Naive thymus-derived CD4-positive, alpha-beta T cell (primary cell): ENCODE measurements at places on chromosomes 3 and 15. TPM values are rescaled to one million over a fixed set of nuclear protein-coding genes. Genes with fewer than 3 reads are reported as not detected.

Gene WNT5A
- total RNA-seq: 0.36 TPM in 1 of 2 replicates, not detected in the other

Gene GRIP2
- not detected for total RNA-seq

Gene CYP19A1
- total RNA-seq: not detected

Gene ZNF620
- 5.5 and 6.4 TPM in 2 replicates for total RNA-seq

Gene IQCF5
- total RNA-seq: not detected

Gene CLDN16
- not detected in 2 replicates for total RNA-seq

DNA sequence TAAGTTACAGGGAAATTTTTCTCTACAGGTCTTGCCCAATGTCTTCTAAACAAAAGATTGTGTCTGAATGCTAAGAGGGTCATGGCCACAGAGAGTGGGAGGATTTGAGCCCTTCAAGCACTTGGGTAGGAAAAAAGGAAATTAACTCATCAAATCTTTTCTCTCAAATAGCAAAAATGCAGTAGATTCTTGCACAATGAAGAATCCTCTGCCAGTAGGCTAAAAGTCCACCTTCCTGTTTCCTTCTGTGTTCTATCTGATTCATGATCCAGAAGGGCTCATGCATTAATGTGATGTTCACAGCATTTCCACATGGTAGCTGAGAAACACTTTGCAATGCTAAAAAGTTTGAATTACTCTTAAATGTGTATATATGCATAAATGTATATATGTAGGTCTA lies 177.1 kb downstream of the CD47 start:
- no peak for DNase-seq

DNA sequence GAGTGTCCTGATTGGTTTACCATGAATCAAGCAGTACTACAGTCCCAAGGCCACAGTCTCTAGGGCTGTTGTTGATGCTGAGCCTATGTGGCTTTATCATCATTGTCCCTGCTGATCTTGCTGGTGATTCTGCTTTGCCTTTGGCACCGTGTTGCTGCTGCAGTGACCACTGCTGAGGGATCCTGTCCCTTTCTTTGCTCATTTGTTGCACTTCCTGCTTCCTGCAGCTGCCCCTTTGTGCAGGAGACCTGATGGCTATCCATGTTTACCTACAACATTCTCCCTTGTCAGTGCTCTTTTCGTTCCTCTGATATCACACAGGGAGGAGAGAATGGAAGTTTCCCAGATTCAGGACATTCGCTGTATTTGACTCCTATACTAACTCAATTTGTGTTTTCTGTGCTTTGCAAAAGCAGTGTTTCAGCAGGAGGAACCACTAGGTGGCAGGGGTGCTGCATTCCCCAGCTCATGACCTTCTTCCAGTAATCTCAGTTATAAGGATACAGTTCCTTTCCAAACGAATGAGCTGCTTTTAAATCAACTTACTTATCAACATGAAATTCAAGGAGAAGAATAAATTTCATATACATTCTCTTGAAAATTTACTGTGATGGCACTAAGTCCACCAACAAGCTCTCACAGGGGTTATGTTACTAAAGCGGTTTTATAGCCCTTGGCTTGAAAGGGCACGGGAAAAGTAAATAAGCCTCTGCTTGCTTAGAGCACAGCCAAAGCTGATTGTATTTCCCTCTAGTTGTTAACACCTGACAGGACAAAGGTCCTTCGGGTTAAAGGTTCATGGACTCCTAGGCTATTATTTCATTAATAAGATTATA lies 9.7 kb upstream of the THUMPD3 start:
- peak; percentile 57 for DNase-seq

- DNase-seq: no peak
Observed at GRCh38 chr3:45640091-45640507, 45.5 kb downstream of the LIMD1 start.

- no peak for DNase-seq
Observed at GRCh38 chr3:129694228-129694627, 87.8 kb upstream of the PLXND1 start.

DNA sequence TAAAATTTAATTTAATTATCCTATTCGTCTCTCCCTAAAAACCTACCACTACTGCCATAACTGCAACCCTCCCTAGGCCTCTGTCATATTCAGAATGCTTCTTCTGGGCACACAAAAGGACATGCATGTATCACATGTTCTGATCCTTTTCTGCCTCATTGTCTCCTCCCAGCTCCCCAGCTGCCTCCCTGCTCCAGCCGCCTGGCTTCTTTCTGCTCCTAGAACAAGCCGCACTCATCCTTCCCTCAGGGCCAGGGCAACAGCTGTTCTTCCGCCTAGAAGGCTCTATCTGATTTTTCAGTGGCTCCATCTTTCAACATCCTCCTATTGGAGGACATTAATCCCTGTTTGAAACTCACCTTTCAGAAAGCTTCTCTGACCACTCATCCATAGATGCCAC lies 38.6 kb downstream of the TMED3 start:
- no peak for DNase-seq

DNA sequence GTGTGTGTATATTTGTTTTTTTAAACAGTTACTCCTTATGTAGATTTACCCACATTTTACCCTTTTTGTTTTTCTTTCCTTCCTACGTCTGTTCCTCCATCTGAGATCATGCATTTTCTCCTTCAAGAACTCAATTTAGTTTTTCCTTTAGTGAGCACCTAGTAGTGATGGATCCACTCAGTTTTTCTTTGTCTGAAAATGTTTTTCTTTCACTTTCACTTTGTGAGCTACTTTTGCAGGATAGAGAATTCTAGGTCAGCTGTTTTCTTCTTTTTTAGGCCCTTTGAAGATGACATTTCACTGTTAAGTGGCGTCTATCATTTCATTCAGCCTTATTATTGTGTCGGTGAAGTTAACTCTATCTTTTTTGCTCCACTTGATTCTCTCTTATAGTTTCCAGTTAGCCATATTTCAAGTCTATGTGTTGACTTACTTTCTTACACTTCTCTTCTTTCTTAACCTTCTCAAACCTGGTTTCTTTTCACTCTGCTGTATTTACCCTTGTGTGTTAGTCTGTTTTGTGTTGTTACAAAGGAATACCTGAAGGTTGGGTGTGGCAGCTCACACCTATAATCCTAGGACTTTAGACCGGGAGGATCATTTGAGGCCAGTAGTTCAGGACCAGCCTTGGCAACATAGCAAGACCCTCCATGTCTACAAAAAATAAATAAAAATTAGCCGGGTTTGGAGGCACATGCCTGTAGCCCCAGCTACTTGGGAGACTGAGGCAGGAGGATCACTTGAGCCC lies 55.8 kb downstream of the PRKCI start:
- peak; percentile 22 for DNase-seq

GRCh38 chr15:92068121-92068520 lies 214.6 kb downstream of the SLCO3A1 start:
- DNase-seq: no peak

DNA sequence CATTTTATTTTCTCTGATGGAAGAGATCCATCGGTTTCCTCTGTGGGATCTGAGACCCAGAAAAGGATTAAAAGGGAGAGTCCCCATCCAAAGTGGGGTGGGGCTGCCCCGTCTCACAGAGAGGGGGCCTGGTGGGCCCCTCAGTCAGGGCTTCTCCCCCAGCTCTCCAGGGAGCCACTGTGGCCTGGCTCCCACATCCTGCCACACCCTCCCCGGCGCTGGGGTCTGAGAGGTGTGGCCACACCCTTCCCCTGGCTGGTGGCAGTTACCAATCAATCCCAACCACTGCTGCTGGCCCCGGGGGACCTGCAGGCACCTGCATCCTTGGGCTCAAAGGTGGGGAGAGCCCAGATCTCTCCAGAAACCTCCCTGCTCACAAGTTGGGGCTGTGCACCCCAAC lies 161.8 kb upstream of the IQSEC1 start:
- DNase-seq: no peak

DNA sequence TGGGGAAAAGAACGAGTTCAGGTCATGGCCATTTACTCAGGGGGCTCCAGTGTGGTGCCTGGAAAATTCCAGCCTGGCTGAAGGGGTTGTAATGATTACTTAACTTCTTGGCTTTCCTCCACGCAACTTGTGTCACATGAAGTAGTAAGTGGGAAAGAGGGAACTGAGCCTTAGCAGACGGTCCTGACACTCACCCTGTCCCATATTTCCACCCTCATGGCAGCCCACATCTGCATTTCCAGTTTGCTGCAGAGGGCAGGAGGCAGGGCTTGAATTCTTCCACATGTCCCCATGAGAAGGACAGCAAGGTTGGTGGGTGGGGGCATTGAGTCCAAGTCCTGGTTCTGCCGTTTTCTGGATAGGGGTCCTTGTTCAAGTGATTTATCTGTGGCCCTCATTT lies 7.8 kb upstream of the CAMP start:
- DNase-seq: no peak

GRCh38 chr3:123431658-123432324 lies 17.1 kb downstream of the ADCY5 start:
- no peak for DNase-seq

- DNase-seq: no peak
Observed at GRCh38 chr3:173703771-173704170, 306.2 kb downstream of the NLGN1 start.

DNA sequence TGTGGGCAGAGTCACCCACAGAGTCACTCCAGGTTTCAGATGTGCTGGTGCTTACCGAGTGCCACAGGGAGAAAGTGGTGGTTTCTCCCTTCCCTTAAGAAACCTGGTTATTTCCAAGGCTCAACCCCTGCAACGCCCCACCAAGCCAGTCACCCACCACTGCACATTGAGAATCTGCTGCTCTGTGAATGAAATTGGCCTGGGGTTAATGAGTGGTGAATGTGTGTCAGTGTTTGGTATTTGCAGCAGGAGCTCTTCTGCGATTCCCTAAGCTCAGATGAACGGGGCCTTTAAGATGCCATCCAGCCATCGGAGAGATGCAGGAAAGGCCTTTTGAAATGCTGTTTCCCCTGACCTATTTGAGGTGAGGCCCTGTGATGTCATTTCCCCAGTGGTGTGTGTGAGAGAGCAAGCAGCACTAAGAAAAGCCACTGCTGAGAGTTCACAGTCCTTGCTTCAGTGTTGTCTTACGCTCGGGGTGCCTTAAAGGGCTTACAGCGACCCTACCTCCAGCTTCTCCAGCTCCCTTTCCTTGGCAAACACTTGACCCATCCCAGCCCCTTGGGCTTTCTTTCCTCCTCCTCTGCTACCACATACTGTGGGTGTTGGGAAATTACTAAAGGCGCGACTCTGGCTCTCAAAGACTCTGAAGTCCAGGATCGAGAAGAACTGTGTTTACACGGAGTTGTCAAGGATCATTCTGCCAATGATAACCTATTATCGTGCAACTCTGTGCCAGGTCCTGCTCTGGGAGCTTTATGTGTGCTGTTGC lies 68.9 kb downstream of the SMAD3 start:
- DNase-seq: peak; percentile 78

GRCh38 chr3:115986555-115987207 lies 363.4 kb downstream of the GAP43 start:
- DNase-seq: no peak

- DNase-seq: no peak
Observed at GRCh38 chr15:69896606-69897005, 201.1 kb downstream of the TLE3 start.

GRCh38 chr3:125150525-125151441 lies 61.8 kb downstream of the SLC12A8 start:
- DNase-seq: no peak

DNA sequence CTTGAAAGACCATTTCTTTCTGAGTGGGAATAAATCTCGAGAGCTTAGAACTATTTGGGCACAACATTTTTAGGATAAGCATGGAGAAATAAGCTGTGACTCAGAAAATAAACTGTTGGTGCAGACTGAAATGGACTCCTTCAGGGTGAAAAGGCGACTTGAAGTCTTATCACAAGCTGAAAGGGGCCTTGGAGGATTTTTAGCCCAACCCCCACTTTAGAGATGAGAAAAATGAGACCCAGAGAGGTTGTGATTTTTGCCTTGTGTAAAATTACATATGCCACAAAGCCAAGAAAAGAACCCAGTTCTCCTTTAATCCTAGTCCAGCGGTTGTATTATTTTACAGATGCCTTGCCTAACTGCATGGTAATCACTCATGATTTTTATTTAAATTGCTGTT lies 1.5 kb downstream of the ATP1B3 start:
- no peak for DNase-seq

DNA sequence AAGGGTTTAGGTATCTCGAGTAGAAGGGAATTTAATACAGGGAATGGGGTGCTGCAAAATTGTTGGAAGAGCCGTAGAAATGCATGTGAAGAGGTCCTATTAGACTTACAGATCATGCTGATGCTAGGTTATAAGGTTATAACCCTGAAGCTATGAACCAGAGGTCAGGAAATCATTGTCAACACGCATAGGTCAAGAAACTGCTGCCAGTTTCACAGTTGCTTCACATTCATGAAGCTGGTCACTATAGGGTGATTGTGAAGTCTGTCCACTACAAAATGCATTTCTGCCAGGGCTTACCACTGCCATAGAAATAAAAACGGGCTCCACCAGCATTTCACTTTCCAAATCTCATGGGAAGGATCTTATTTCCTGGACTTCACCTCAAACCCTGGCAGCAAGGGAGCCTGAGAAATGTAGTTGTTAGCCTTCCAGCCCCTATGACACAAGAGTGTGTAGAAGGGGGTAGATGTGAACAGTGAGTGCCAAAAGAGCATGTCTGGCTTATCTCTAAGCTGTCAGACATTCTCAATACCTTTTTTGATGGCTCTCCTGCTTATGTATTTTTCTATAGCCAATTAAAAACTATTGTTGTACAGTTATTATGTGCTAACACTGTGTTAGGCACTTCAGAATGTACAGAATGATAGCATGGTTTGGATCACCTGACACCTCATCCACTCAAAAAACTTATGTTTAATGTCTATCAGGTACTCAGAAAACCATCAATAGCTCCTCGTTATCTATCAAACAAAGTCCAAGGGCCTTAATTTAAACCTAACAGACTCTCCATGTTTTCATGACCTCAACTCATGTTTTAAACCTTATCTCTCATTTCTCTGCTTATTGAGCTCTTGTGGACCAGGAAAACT lies 148.3 kb upstream of the TSC22D2 start:
- DNase-seq: no peak

- DNase-seq: no peak
Observed at GRCh38 chr3:131349454-131349853, 32.1 kb upstream of the NUDT16 start.

- no peak for DNase-seq
Observed at GRCh38 chr15:95957861-95958260, 372.6 kb upstream of the NR2F2 start.

DNA sequence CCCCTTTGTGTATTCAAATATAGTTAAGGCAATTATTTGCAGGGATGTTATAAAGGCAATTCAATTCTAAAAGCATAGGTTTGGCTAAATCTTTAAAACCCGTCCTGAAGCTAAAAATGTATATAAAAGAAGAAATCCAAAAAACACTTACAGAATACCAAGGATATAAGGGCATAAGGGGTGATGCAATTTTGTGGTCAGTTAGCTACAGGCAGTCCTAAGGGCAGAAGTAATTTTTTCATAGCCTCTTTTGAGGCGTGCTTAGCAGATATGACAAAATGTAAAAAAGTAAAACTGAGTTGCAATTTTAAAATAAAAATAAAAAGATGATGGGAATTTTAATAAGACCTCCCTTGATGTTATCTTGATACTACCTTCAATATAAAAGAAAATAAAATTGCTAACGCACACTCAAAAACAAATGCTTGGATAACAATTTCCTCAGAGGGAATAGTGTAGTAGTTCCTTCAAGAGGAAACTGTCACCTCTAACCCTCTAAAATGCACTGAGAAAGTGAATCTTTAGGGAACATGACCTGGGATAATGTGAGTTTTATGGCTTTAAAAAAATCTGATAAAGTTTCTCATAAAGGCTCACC lies 104.2 kb downstream of the MYH15 start:
- DNase-seq: no peak
